Caudate nucleus (tissue), 63 donors: ENCODE measurements at places on chromosomes 3 and 15.

GRCh38 chr3:71495708-71496472 lies 87.6 kb downstream of the FOXP1 start:
- no peak for DNase-seq

DNA sequence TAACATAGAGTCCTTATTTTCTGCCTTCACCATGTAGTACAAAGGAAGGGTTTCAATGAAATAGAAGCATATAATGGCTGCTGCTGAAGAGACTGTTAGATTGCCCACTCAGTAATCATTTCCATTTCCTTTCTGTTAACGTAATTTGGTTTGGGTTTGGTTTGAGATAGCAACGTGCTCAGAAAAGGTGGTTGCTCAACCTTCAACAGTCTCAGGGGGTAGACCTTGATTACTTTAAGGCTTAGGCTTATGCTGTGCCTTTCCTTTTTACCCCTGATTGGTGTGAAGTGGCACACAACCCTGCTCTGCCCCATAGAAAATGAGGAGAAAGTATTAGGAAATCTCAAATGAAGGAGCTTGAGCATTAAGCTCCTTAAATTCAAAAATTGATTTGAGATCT lies 163.7 kb upstream of the TP63 start:
- no peak for DNase-seq

GRCh38 chr15:73909651-73910050 lies 16.6 kb upstream of the LOXL1 start:
- DNase-seq: no peak

DNA sequence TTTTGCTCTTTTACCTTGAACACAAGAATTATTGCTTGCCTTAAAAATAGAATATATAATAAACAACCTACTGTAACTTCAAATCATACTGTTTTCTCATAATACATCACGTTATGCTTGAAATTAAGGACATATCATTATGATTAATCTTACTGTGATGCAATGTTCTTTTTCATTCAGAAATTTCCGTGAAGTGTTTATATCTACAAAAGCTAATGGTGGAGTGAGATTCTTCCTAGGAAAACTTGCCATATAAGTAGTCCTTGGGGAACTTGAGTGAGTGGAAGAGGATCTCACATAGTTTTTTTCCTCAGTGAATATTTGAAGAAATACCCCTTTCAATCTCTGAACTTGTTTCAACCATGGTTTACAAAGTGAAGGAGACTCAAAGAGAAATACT lies 498.7 kb upstream of the CBLB start:
- DNase-seq: no peak

GRCh38 chr3:118505784-118506183 lies 528.9 kb downstream of the IGSF11 start:
- DNase-seq: no peak

- DNase-seq: no peak
These were observed 235.8 kb downstream of the FHIT start for GRCh38 chr3:61015408-61015807.

DNA sequence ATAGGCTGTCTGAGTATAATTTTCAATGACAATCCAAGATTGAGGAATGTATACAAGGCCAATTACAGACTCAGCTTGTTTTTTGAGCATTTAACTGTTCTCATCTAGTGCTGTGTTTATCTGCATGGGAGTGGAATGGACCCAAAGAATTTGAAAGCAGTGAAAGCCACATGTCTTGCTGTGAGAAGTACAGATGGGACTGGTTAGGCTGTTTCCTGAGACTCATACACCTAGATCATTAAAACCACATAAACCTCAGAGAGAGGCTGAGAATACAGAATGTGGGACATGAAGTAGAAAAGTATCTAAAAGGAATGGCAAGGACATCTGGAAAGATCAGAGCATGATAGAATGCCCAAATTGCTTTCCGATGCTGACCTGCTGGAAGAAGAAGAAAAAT lies 224.6 kb downstream of the NLGN1 start:
- no peak for DNase-seq

GRCh38 chr3:152718810-152719209 lies 116.1 kb upstream of the P2RY1 start:
- DNase-seq: no peak

DNA sequence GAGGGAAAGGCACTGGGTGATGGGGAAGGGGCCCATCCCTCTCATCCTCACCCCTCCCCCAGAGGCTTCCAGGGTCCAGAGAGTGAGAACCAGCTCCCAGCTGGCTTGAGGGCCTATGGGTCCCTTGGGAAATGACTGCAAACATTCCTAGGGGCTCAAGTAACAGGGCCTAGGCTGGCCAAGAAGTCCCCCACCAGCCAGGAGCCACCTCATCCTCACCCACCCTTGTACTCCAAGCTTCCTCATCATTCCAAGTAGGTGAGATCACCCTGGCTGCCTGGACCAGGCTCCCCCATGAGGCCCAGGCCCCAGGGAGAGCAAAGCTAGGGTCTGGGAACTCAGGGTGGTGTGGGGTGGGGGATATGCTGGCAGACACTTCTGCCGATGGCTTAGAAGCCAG lies 14.8 kb downstream of the LOXL1 start:
- no peak for DNase-seq

GRCh38 chr15:69060744-69061143 lies 46.2 kb downstream of the NOX5 start:
- DNase-seq: no peak
